Stimulated activated CD4-positive, alpha-beta T cell treated with anti-CD3 and anti-CD28 coated beads, Interleukin-1b, Interleukin-23, amount 100 ng/mL, for 4 hours (primary cell): ENCODE measurements at places on chromosomes 13 and 19.

DNA sequence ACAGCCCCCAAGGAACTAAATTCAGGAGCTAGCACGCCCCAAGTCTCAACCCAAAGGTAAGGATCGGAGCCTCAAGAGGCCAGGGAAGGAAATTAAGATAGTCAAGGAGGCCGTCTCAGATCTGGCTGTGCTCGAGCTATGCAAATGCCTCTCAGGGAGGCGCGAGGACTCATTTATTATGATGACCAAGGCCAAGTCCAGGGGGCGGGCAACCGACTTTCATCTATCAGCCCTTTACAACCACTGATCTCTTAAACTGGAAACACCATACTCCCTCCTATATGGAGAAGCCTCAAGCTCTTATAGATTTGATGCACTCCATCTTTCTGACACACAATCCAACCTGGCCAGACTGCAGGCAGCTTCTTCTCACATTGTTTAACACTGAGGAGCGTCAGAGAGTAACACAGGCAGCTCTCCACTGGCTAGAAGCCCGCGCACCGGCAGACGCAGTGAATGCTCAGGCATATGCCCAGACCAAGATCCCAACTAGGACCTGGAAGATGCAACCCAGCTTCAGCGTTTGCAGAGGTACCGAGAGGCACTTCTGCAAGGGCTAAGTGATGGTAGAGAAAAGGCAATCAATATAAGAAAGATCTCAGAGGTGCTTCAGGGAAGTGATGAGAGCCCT lies 9.6 kb upstream of the SLC15A1 start:
- DNase-seq, result no peak

- no peak for DNase-seq
Observed at GRCh38 chr13:95247852-95248251, 53.4 kb downstream of the ABCC4 start.

GRCh38 chr13:46354156-46355087 lies 32.6 kb downstream of the RUBCNL start:
- DNase-seq, result no peak

- no peak for DNase-seq
Observed at GRCh38 chr13:22073718-22074117, 402.8 kb downstream of the FGF9 start.

- DNase-seq, result no peak
Observed at GRCh38 chr13:76027131-76027530, 391.0 kb downstream of the LMO7 start.

- no peak for DNase-seq
Observed at GRCh38 chr13:32940601-32941000, 75.6 kb upstream of the KL start.

DNA sequence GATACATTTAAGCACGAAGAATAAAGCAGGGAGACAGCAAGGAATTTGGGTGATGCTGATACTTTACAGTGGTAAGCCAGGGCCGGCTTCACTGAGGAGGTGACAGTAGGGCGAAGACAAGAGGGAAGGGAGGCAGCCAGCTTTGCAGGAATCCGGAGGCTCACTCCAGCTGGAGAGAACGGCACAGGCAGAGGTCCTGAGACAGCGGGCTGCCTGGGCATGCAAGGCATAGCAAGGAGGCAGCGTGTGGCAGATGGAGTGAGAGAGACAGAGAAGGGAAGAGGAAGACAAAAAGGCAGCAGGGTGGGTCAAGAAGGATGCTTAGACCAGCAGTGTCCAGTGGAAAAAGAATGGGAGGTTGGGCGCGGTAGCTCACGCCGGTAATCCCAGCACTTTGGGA lies 83.2 kb upstream of the WASF3 start:
- no peak for DNase-seq

- DNase-seq, result no peak
Observed at GRCh38 chr13:24042710-24043440, 117.6 kb upstream of the SPATA13 start.

- no peak for DNase-seq
Observed at GRCh38 chr13:77908531-77908930, 10.1 kb downstream of the EDNRB start.

- no peak for DNase-seq
Observed at GRCh38 chr19:4042064-4042730, 24.5 kb downstream of the ZBTB7A start.
